ENCODE measurements at places on chromosomes 5 and 9. TPM values are rescaled to one million over a fixed set of nuclear protein-coding genes. Genes with fewer than 3 reads are reported as not detected.

SLC6A7 gene
- not detected for total RNA-seq

FAXDC2 gene
- 0.31 TPM for total RNA-seq

HTR4 gene
- not detected for total RNA-seq

RXRA gene
- total RNA-seq: 37.8 TPM

BRINP1 gene
- 0.17 TPM for total RNA-seq

HK3 gene
- total RNA-seq: not detected

TLX3 gene
- total RNA-seq: not detected

BTNL9 gene
- total RNA-seq: 1.0 TPM

C9orf43 gene
- 0.59 TPM for total RNA-seq

ENTPD8 gene
- total RNA-seq: 0.08 TPM

SAP30L gene
- 33.4 TPM for total RNA-seq

REXO4 gene
- total RNA-seq: 37.9 TPM

FOXI1 gene
- not detected for total RNA-seq

EIF4E1B gene
- not detected for total RNA-seq

NTNG2 gene
- total RNA-seq: 1.5 TPM

GGTA1 gene
- total RNA-seq: not detected

ZBTB26 gene
- 1.1 TPM for total RNA-seq

ZFP37 gene
- total RNA-seq: 2.5 TPM

SYK gene
- total RNA-seq: 0.54 TPM

ADRB2 gene
- 0.67 TPM for total RNA-seq

FRRS1L gene
- 0.19 TPM for total RNA-seq

FBP2 gene
- not detected for total RNA-seq

MSMP gene
- not detected for total RNA-seq

HDHD3 gene
- total RNA-seq: 25.9 TPM

CNTFR gene
- 0.24 TPM for total RNA-seq

NEURL1B gene
- 4.5 TPM for total RNA-seq

IRX4 gene
- total RNA-seq: 0.25 TPM

SUSD3 gene
- total RNA-seq: 0.93 TPM

Measured in A549 treated with GW870086 at 1 μM for 4 hours (cell line).